Activated CD4-positive, alpha-beta T cell treated with anti-CD3 and anti-CD28 coated beads for 36 hours (primary cell): ENCODE measurements at places on chromosomes 12 and 14. TPM values are rescaled to one million over a fixed set of nuclear protein-coding genes. Genes with fewer than 3 reads are reported as not detected.

LMNTD1 gene
- total RNA-seq, result not detected

TMEM260 gene
- 15.2 TPM for total RNA-seq

SDR9C7 gene
- not detected for total RNA-seq

SCNN1A gene
- 0.05 TPM for total RNA-seq

TSFM gene
- 56.9 TPM for total RNA-seq

FAM90A1 gene
- total RNA-seq, result 0.33 TPM

MYL6 gene
- total RNA-seq, result 692 TPM

TAS2R9 gene
- total RNA-seq, result not detected

DIO2 gene
- not detected for total RNA-seq

- no peak overlapping the region for H3K27ac ChIP-seq
- H3K27me3 ChIP-seq, result no peaks in the 10 kb centered on the region
- DNase-seq, result no peak
- H3K4me1 ChIP-seq, result no peaks in the 10 kb centered on the region
- H3K4me3 ChIP-seq, result no peak overlapping the region
Measured at GRCh38 chr14:89892953-89893352, 61.6 kb downstream of the EFCAB11 start.

- DNase-seq, result no peak
- H3K36me3 ChIP-seq, result no peaks in the 10 kb centered on the region
- H3K27me3 ChIP-seq, result no peaks in the 10 kb centered on the region
- H3K4me3 ChIP-seq, result no peak overlapping the region
Measured at GRCh38 chr12:94622475-94622874, 27.9 kb downstream of the TMCC3 start.

DNA sequence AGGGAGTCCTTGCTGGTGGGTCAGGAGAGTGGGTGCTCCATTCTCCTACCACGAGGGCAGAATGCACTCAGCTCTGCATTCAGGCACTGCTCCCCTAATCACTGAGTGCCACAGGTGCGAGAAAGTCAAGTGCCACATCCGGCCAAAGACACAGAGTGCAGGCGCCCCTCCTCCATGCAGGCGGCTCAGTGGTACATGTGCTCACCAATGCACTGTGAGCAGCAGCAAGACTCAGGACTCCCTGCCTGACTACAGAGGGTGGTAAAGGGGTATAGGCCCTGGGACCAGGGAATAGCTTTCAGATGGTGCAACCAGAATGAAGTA, 32.9 kb downstream of the ZFYVE21 start:
- H3K36me3 ChIP-seq, result peaks cover 4% of the 10 kb centered on the region
- H3K4me1 ChIP-seq, result peaks cover 16% of the 10 kb centered on the region
- DNase-seq, result peak; percentile 78
- peak overlapping the region; percentile 70 for H3K27ac ChIP-seq
- no peak overlapping the region for H3K4me3 ChIP-seq

DNA sequence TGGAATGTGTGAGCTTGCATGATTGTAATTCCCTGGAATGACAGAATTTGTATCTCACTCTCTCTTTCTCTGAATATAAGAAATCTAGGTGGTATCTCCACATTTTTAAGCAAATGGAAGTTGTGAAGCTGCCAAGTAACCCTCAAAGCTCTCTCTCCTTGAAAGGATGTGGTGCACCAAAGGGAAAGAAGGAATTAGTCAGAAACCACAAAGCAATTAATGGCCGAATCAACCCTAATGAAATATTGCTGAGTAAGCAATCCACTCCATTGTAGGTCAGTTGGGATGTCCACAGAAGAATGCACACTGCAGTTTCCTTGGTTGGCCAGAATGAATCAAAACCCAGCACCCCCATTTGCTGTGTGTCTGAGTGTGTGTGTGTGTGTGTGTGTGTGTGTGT, 153.5 kb downstream of the KCNA5 start:
- no peak overlapping the region for H3K27ac ChIP-seq
- H3K27me3 ChIP-seq, result peaks cover 12% of the 10 kb centered on the region
- no peaks in the 10 kb centered on the region for H3K36me3 ChIP-seq
- no peak for DNase-seq
- H3K4me3 ChIP-seq, result no peak overlapping the region

DNA sequence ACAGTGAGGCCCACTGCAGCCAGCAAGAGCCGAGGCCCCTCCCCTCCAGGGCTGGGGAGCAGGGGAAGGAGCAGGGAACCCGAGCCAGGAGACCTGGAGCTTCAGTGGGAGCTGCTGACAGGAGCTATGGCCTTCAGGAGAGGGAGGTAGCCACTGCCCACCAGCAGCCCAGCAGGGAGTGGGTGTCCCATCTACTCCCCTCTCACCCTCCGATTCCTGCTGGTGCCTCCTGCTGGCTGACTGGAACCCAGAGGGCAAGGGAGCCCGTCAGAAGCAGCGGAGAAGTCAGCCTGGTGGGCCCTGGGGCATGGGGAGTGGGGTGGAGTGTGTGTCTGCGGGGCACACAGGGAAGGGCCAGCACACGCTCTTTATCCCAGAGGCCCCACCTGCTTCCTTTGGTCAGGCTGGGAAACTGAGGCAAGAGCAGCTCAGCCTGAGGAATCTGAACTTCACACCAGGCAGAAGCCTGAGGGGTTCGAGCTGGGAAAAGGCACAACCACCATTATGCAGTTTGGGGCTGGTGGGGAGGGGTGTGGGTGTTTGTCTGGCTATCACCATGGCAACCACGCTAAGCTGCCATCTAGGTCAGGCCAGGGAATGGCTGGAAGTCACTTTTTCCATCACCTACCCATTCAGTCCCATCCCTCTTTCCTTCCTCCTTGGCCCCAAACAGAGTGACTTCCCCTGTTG, 36.8 kb upstream of the PLEKHG6 start:
- DNase-seq, result no peak
- H3K36me3 ChIP-seq, result no peaks in the 10 kb centered on the region
- no peak overlapping the region for H3K4me3 ChIP-seq

GRCh38 chr14:34538871-34539406, 562 bp downstream of the EAPP start:
- peaks cover 39% of the 10 kb centered on the region for H3K4me1 ChIP-seq
- H3K27ac ChIP-seq, result peak overlapping the region; percentile 95
- H3K36me3 ChIP-seq, result peaks cover 9% of the 10 kb centered on the region

DNA sequence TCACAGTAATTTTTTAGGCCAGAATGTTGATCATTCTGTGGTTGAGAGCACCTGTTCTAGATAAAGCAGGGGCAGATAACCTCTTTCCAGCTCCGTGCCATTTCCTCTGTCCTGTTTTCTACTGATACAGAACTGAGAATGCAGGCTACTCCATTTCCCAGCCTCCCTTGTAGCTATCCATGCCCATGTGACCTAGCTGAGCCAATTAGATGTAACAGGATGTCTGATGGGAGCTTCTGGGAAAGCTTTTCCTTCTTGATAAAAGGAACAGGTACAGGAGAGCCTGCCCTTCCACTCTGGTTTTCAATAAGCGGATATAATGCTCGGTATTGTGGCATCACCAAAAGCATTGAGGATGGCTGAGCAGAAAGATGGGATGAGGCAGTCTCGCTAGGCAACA, 54.2 kb downstream of the LRRC74A start:
- H3K4me1 ChIP-seq, result peaks cover 3% of the 10 kb centered on the region
- H3K27me3 ChIP-seq, result no peaks in the 10 kb centered on the region
- no peaks in the 10 kb centered on the region for H3K36me3 ChIP-seq
- no peak overlapping the region for H3K4me3 ChIP-seq
- DNase-seq, result no peak

- no peak overlapping the region for H3K4me3 ChIP-seq
- H3K36me3 ChIP-seq, result no peaks in the 10 kb centered on the region
- DNase-seq, result no peak
Measured at GRCh38 chr12:32837974-32838373, 58.6 kb downstream of the PKP2 start.

DNA sequence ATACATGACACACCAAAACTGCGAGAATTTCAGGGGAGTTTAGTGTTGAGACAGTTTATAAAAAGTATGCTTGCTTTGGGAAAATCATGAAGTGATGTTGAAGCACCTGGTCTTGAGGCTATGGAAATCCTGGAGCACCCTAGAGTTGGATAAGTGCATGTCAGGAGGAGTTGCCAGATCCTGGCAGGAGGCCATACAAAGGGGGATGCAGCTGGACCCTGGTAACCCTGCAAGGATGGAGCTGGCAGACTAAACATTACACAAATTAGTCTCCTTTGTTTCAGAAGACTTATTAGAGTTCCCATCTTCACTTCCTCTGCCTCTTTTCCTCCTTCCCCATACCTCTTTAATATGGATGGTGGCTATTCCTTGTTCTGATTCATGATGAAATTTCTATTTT, 907.0 kb downstream of the BCL11B start:
- H3K4me1 ChIP-seq, result peaks cover 18% of the 10 kb centered on the region
- H3K36me3 ChIP-seq, result no peaks in the 10 kb centered on the region
- H3K27me3 ChIP-seq, result no peaks in the 10 kb centered on the region
- no peak overlapping the region for H3K27ac ChIP-seq
- H3K4me3 ChIP-seq, result no peak overlapping the region

- no peak overlapping the region for H3K4me3 ChIP-seq
- H3K27me3 ChIP-seq, result peaks cover 13% of the 10 kb centered on the region
- no peak overlapping the region for H3K27ac ChIP-seq
- peak; percentile 15 for DNase-seq
- H3K4me1 ChIP-seq, result no peaks in the 10 kb centered on the region
Measured at GRCh38 chr14:95784137-95784536, 70.2 kb upstream of the TCL1A start.

- H3K4me1 ChIP-seq, result no peaks in the 10 kb centered on the region
- H3K27ac ChIP-seq, result no peak overlapping the region
- no peaks in the 10 kb centered on the region for H3K36me3 ChIP-seq
- no peak for DNase-seq
- no peaks in the 10 kb centered on the region for H3K27me3 ChIP-seq
Measured at GRCh38 chr12:23133471-23133870, 508.5 kb downstream of the ETNK1 start.

DNA sequence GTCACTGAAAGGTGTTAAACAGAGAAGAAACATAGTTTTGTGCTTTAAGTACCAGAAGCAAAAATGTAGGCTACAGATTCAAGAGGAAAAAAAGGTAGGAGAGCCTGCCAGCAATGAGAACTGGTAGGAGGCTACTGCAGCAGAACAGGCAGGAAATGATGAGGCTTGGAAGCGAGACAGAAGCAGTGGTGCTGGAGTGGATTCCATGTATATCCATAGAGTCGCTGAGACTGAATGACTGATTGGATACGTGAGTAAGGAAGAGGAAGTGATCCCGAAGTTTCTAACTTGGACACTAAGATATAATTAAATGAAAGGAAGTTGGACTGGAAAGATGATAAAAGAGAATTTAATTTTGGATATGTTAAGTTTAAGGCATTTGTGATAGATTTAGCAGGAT, 45.0 kb upstream of the CCDC91 start:
- no peaks in the 10 kb centered on the region for H3K27me3 ChIP-seq
- H3K4me3 ChIP-seq, result no peak overlapping the region
- H3K4me1 ChIP-seq, result no peaks in the 10 kb centered on the region
